ENCODE measurements at places on chromosomes 5 and 9.

- DNase-seq, result no peak
These were observed 18.3 kb downstream of the PTPN3 start for GRCh38 chr9:109479822-109480221.

GRCh38 chr5:135608361-135608760 is 29.6 kb upstream of the CXCL14 start:
- no peak for DNase-seq

DNA sequence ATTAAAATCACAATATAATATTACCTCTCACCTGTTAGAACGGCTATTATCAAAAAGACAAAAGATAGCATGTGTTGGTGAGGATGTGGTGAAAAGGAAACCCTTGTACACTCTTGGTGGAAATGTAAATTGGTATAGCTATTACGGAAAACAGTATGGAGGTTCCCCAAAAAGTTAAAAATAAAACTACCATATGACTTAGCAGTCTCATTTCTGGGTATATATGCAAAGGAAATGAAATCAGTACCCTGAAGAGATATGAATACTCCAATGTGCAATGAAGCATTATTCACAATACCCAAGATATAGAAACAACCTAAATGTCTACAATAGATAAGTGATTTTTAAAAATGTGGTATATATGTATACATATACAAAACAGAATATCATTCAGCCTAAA is 199.9 kb downstream of the SNX18 start:
- no peak for DNase-seq

- no peak for DNase-seq
These were observed 13.3 kb upstream of the PSMD5 start for GRCh38 chr9:120855827-120856670.

DNA sequence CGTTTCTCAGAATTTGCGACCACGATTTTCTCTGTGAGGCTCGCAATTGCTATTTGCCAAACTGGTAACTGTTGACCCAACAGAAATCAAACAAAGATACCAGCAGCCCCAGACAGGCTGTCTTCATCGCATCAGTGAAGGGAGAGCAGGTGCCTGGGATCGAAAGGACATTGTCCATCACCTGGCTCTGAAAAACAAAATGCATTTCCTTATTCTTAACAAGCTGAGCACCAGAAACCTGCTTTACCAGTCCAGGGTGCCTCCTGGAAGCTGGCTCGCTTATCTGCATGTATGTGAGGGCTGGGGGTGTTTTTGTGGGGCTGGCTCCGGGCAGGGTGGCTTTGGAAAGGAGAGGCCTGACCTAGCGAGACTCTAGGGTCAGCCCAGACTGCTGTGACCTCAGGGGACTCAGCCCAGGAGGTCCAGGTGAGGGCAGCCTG is 24.7 kb downstream of the WWC1 start:
- DNase-seq, result no peak

DNA sequence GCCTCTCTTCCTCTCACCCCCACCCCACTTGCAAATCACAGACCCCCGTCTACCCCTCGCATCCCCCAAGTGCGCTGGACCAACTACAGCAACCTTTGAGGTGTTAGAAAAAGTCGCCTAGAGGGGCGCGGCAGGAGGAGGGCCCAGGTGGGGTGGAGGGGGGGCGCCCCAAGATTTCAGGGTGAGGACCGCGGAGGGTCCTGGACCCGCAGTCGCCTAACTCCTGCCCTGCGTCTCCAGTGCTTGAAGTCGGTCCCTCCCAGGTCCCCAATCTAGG is 379 bp upstream of the EGFLAM start:
- no peak for DNase-seq

- DNase-seq, result no peak
These were observed 134.1 kb downstream of the ACTBL2 start for GRCh38 chr5:57348376-57349140.

- no peak for DNase-seq
These were observed 106.3 kb downstream of the GDA start for GRCh38 chr9:72255569-72255968.

- no peak for DNase-seq
These were observed 49.7 kb downstream of the KIF24 start for GRCh38 chr9:34279411-34279810.

GRCh38 chr5:154031937-154032489 is 6.7 kb downstream of the FAM114A2 start:
- DNase-seq, result no peak

DNA sequence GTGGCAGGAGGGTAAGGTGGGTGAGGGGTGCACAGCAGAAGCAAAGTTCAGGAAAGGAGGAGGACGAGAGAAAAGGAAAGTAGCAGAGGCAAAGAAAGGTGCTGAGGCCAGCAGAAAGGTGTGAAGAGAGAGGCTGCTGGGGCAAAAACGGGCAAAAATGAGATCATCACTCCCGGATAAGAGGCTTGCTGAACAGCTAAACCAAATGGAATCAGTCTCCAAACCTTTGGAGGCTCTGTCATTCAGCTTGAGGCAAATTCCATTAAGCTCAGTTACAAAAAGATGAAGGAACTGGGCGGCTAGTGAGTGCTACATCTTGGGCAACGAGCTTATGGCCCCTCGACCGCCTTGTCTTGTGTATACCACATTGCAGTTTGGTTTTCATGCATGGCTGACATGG is 136.4 kb downstream of the FSTL4 start:
- no peak for DNase-seq

- DNase-seq, result no peak
These were observed 39.4 kb downstream of the MRPL36 start for GRCh38 chr5:1760231-1760630.

GRCh38 chr5:88658886-88659285 is 224.1 kb downstream of the MEF2C start:
- no peak for DNase-seq

GRCh38 chr5:168648016-168648415 is 68.8 kb upstream of the PANK3 start:
- no peak for DNase-seq

DNA sequence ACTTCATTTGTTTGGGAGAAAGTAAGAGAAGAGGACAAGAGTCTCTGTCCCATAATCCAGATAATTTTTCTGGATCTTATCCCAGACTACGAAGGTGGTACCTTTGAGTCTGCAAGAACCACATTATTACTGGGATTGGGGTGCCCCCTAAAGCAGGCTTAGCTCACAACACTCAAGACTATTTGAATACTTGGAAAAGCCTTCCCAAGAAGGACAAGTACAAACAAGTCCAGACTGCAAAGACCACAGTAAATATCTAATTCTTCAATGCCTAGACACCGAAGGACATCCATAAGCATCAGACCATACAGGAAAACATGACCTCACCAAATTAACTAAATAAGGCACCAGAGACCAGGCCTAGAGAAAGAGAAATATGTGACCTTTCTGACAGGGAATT is 40.2 kb upstream of the TMED7 start:
- no peak for DNase-seq

- no peak for DNase-seq
These were observed 568.2 kb upstream of the CDH18 start for GRCh38 chr5:20556115-20556763.

DNA sequence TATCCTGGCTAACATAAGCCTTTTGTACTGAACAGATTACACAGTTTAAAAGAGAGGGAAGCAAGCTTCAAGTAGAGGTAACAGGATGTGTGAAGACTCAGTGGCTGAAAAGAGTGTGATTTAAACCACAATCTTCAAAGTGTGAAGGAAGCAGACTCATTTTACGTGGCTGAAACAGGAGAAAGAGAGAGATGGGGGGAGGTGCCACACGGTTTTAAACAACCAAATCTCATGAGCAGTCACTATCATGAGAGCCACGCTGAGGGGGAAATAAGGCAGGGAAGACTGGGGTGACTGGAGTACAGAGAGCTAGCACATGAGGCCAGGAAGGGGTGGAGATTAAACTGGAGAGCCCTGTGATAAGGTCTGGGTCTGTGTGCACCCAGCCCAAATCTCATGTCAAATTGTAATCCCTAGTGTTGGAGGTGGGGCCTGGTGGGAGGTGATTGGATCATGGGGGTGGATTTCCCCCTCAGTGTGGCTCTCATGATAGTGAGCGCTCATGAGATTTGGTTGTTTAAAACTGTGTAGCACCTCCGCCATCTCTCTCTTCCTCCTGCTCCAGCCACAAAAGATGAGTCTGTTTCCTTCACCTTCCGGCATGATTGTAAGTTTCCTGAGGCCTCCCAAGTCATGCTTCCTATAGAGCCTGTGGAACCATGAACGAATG is 318.6 kb upstream of the CD180 start:
- DNase-seq, result no peak

DNA sequence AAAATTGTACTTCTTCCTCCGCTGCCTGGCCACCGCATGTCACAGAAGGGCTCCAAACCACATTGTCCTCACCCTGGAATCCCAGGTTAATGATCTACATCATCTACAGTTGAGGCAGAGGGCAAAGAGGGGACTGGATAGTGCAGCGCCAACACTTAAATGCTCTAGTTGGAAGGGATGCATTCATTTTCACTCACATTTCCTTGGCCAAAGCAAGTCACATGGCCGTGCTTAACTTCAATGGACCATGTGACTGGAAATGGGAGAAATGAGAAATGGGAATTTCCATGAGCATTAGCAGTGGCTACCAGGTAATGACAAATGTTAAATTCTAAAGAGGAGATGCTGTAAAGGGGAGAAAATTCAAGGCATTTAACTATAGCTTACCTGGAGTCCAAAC is 13.3 kb upstream of the GNAQ start:
- DNase-seq, result no peak

DNA sequence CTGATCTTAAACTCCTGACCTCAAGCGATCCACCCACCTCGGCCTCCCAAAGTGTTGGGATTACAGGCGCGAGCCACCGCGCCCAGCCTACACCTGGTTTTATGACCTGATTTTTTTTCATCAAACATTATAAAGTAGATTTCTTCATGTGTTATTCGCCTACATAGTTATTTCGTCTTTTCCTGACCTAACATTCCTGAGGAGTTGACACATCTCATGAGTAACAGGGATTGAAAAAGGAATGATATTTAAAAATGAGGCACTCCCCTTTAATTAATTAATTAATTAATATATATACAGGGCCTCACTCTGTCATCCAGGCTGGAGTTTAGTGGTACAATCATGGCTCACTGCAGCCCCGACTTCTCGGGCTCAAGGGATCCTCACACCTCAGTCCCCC is 20.2 kb upstream of the MTMR12 start:
- no peak for DNase-seq

GRCh38 chr9:107841076-107841475 is 351.5 kb upstream of the KLF4 start:
- no peak for DNase-seq

DNA sequence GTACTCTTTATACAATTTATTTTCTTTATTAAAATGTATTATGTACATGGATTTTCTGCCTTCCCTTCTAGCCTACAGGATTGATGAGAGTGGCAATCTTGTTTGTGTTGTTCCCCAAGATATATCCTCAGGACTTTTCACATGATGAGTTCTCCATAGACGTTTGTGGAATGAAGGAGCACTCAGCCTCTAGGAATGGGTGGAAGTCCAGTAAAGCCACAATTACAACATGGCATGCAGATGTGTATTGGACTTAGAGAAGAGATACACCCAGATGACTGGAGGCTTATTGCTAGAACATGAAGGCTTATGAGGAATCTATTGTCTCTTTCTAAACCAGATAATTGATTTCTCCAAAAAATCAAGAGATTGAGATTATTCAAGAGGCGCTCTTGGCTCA is 8.2 kb upstream of the DOCK2 start:
- no peak for DNase-seq

DNA sequence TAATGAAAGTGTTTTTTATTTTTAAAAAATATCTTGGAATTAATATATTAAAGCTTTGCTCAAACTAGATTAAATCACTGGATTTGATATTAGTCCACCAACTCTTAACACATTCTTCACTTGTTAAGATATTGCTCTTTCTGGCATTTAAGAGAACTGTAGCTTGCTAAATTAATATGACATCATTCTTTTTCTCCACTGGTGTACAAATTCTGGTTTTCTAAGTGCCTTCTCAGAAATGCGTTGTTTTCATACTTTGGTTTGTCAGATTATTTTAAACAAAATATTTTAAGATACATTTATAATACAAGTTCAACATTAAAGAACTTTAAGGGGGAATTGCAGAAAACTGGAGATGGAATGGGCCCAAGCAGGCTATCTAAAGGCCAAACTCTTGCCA is 87.6 kb upstream of the IFNE start:
- no peak for DNase-seq

- DNase-seq, result no peak
These were observed 317.2 kb upstream of the GRAMD2B start for GRCh38 chr5:126106029-126106428.

DNA sequence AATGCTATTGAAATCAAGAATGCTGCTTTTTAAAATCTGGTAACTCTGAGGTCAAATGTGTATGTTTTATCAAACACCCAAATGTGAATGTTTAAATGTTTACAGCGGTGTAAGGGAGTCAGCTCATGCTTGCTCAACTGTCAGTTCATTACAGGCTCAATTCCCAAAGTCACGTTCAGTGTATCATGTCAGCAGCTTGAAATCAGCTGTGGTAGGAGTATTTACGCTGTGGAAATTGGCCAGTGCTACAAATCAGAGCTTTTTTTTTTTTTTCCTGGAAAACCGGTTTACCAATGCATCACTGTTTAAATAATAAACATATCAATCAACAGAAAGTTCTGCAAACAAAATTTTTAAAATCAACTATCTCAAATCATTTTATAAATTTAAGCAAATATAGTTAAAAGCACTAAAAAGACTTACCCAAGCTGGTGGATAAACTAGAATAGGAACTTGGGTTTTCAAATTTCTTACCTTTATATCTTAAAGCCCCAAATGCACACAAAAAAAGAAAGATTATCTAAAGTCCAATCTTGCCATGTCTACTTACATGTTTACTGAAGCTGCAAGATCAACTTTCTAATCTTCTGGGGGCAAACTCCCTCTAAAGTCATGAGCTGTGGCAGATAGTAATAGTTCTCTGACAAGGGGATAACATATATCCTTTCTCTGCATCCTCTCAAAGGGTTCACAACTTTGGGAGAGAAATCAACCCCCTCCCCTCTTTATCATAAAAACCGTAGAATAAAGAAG is 57.6 kb upstream of the GRAMD2B start:
- no peak for DNase-seq

GRCh38 chr9:118962426-118962825 is 406.8 kb downstream of the BRINP1 start:
- DNase-seq, result no peak

GRCh38 chr9:40909821-40910220 is 218.7 kb downstream of the FOXD4L6 start:
- DNase-seq, result no peak

- no peak for DNase-seq
These were observed 131.1 kb downstream of the ST8SIA4 start for GRCh38 chr5:100772006-100772405.

GRCh38 chr9:27683181-27683580 is 109.9 kb upstream of the C9orf72 start:
- DNase-seq, result no peak

- no peak for DNase-seq
These were observed 11.9 kb downstream of the DNAH5 start for GRCh38 chr5:13932561-13932960.

GRCh38 chr5:108059334-108059733 is 322.6 kb downstream of the FBXL17 start:
- DNase-seq, result no peak

GRCh38 chr5:131436081-131436480 is 172.2 kb downstream of the CDC42SE2 start:
- DNase-seq, result no peak
